ENCODE measurements at places on chromosomes 6 and 20.

DNA sequence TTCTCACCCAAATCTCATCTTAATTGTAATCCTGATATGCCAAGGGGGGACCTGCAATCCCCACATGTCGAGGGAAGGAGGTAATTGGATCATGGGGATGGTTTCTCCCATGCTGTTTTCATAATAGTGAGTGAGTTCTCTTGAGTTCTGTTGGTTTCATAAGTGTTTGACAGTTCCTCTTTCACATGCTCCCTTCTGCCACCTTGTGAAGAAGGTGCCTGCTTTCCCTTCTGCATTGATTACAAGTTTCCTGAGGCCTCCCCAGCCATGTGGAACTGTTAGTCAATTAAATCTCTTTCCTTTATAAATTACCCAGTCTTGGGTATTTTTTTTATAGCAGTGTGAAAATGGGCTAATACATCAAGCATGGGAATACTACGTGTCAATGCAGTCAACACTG is 925.0 kb upstream of the MAN1A1 start:
- DNase-seq = no peak

GRCh38 chr6:133804265-133804664 is 84.6 kb upstream of the TCF21 start:
- no peak for DNase-seq

GRCh38 chr20:34473262-34473883 is 42.8 kb upstream of the DYNLRB1 start:
- DNase-seq = peak; percentile 33

GRCh38 chr6:41373627-41373918 is 38.2 kb downstream of the NCR2 start:
- no peak for DNase-seq

GRCh38 chr6:89357390-89357789 is 4.9 kb upstream of the UBE2J1 start:
- no peak for DNase-seq

DNA sequence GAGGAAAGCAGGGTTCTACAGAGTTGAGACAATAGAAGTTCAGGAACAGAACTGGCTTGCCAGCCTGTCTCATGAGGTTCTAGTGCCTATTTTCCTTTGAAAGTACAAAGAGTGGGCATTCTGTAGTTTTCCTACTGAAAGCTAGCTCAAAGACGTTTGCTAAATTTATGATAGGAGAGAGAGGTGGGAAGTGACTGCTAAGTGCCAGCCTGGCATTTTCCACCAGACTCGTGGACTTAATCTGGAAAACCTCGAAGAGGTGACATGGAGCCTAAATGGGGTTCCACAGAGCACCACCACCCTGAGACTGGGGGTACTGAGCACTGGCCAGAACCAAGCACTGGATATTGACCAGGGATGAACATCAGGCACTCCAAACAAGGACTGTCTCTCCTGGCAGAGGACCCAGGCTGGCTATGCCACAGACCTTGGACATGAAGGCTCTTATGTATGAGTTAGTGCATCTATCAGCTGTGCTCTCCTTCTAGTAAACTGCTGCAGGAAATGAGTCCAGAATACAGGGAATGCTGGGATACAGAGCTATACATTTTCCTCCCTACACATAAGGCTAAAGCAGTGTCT is 7.1 kb downstream of the PEX6 start:
- DNase-seq = no peak

- peak; percentile 63 for DNase-seq
Measured at GRCh38 chr6:110534731-110535492, 58.5 kb upstream of the SLC22A16 start.

GRCh38 chr20:54194724-54195438 is 13.0 kb upstream of the PFDN4 start:
- DNase-seq = peak; percentile 37

GRCh38 chr20:37968841-37969401 is 64.3 kb downstream of the TTI1 start:
- DNase-seq = no peak

DNA sequence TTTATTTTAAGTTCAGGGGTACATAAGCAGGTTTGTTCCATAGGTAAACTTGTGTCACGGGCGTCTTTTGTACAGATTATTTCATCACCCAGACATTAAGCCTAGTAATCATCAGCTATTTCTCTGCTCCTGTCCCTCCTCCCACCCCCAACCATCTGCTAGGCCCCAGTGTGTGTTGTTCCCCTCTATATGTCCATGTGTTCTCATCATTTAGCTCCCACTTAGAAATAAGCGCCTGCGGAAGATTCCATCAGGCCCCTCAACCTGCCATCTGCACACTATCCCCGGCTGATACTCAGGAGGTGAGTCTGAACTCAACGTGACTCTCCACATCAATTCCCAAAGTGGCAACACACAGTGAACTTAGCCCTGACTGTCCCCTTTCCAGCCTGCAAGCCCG is 228.0 kb upstream of the SYNDIG1 start:
- DNase-seq = no peak

DNA sequence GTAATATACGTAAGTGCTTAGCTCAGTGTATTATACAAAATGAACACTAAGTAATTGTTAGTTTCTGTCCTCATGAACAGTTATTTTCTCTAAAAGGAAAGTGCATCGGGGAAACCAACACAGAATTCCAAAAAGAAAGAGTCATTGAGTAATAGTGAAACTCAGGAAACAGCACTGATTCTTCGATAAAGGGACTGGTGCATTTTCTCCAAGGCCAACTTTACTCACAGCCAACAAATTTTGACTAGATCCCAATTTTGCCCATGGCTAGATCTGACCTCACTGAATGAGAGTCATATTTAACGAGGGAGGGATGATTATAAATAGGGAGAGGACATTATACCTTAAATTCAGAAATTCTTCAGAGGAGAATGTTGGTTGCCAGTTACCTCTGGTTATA is 390.9 kb upstream of the NRSN1 start:
- peak; percentile 7 for DNase-seq

- peak; percentile 76 for DNase-seq
Measured at GRCh38 chr6:23180504-23181293, 611.3 kb downstream of the HDGFL1 start.

DNA sequence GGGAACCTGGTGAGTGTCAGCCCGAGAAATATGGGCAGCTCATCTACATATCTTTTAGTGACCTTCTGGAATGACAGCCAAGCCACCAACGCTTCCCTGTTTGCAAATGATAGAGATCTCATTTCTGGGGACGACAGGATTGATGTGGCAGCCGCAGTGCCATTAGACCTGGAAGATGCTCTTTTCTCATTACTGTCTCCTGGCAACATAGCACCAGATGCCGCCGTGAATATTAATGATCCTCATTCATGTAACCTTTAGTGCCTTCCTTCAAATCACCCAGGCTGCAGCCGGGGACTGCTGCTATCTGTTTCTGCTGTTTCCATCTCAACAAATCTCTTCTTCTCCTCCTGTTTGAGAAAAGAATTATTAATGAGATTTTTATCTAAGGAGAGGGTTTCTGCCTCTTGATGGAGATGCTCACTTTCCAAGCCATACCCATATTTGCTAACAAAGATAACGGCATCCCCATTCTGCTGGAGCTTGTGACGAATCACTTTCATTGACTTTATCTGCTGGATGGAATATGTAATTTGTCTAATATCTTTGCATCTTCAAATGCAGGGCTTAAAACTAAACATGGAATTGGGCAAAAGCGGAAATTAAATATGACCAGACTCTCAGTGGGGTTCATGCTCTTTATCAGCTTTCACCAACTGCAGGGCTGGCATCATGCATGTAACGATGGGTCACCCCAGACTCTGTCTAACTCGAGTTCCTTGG is 74.8 kb upstream of the KIF16B start:
- no peak for DNase-seq

- no peak for DNase-seq
Measured at GRCh38 chr6:13226071-13226470, 102.3 kb downstream of the TBC1D7 start.

DNA sequence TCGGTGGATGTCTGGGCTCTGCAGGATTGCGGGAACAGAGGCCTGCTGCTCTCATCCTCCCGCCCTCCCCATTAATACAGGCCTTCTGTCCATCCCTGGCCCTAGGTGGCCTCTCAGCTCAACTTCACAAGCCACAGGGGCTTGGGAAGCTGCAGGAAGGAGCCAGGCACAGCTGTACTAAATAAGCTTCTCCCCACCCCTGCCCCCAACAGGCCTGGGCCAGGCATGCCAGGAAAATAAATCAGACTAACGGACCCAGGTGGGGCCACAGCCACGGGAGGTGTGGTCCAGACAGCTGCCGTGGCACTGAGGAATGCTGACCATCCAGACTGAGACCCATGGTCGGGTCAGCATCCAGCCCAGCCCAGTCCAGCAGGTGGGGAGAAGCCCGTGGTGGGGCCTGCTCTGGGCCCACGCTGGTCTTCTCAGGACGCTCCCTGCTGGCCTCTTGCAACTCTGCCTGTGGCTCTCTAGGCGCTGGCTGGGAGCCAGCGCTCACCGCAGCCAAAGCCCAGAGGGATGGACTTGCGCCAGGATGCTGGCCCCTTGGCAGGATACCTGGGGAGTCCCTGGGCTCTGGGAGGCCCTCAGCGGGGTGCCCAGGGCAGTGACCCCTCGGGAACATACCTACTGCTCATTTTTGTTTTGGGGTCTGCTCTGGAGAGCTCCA is 8.6 kb upstream of the YTHDF1 start:
- no peak for DNase-seq

DNA sequence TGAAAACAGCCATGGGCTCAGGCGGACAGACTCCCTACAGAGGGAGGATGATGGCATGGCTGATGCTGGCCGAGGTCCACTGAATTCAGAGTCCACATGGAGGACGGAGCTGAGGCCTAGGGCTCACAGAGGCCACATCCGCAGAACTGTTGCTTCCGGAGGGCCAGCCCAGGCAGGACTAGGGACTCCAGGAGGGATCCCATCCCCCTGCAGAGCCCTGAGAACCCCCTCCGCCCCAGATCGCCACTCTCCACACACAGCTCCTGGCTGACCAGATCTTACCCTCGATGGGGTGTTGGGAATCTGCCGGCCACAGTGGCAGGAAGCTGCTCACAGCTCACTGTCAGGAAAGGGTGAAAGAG is 399.2 kb downstream of the TAF4 start:
- DNase-seq = no peak

- DNase-seq = peak; percentile 31
Measured at GRCh38 chr20:2230726-2231488, 64.9 kb upstream of the TGM3 start.

All from AG20443 (cell line).